ENCODE measurements at places on chromosomes 4 and X.

DNA sequence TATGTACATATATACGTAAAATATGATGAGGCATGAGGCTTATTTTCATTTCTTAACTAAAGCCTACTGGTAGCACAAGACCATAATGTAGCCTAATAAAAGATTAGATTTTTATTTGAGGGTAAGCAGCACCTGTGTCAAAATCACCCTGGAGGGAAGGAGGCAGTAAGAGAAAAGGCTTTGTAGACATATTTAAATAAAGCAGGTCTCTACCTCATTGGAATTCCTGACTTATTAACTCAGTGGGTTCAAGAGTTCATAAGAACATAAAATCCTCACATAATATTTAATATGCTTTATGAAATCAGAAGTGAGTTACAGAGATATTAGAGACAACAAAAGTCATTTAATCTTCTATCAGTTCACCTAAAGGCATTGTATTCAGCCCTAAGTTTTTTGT lies 261.6 kb upstream of the ANKRD50 start:
- DNase-seq = no peak

GRCh38 chr4:126124818-126125217 lies 810.1 kb downstream of the FAT4 start:
- DNase-seq = no peak

- DNase-seq = no peak
Measured at GRCh38 chr4:14862891-14863290, 139.4 kb upstream of the CPEB2 start.

- no peak for DNase-seq
Measured at GRCh38 chrX:111098874-111099273, 2.9 kb downstream of the PAK3 start.

DNA sequence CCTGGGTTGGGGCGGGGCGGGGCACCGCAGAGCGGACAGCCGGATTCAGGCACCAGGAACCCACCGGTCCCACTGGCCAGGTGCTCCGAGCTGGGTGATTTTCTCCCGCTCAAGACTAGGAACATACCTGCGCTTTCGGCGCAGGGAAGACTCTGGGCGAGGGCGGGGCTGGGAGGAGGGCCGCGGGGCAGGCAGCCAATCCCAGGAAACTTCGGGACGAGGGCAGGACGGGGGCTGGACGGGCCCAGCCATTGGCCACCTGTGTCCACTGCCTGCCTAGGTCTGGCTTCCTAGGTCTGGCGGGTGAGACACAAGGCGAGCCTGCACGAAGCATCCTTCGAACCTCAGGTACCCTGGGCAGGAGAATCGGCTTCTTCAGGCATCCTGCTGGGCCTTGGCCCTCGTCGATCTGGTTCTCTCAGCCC lies 274 bp upstream of the ERVMER34-1 start:
- no peak for DNase-seq

- no peak for DNase-seq
Measured at GRCh38 chr4:93841803-93842345, 13.3 kb downstream of the ATOH1 start.

GRCh38 chr4:108979759-108980158 lies 216.9 kb upstream of the ETNPPL start:
- no peak for DNase-seq

GRCh38 chr4:78956975-78957374 lies 17.7 kb upstream of the PAQR3 start:
- DNase-seq = no peak

DNA sequence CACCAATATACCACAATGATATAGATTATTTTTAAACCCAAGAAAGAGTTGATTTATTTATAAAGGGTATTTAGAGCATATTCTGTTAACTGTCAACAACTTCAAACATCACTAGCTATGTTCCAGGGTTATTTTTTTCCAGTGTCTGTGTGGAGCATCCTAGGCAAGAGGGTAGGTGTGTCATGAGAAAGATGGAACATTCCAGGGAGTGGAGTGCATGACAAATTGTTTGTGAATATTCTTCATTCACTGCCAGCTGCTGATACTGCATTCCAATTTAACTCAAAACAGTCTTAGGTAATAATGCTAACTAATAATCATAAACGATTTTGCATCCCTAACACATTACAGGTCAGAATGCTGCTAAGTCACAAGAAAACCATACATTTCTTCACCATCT lies 148.7 kb upstream of the RASGEF1B start:
- no peak for DNase-seq

DNA sequence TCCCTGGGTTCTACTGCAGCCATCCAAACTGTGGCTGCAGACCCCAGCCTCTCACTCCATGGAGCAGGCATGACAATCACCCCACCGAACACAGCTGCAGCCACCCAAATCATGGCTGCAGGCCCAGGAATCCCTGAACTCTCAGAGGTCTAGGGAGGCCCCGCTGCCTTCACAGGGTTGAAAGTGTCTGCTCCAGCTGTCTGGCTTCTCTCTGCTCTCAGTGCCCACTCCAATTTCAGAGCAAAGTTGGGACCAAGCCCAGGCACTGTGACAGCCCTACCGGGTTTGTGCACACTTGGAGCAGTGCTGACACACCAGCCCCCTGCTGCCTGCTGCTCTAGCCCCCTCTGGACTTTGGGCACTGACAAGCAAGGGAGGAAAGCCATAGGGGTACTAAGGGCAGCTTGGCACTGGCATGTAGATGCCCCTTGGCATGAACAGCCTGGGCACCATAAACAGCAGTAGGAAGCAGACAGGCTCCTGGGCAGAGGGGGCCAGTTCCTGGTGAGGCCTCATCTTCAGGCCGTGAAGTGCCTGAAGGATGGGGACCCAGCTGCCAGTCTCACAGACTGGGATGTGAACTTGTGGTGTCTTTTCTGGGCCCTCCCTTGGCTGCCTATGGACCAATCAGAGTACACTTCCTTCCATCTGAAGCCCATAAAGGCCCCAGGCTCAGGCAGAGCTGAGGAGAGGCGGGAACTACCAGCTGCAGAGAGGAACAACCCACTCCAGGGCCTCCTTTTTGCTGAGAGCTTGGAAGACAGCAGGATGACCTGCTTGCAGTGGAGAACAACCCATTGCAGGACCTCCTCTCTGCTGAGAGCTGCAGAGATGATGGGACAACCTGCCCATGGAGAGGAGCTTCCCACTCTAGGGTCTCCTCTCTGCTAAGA lies 68.8 kb downstream of the TECRL start:
- no peak for DNase-seq

GRCh38 chrX:49701933-49702332 lies 6.1 kb upstream of the PAGE1 start:
- no peak for DNase-seq

DNA sequence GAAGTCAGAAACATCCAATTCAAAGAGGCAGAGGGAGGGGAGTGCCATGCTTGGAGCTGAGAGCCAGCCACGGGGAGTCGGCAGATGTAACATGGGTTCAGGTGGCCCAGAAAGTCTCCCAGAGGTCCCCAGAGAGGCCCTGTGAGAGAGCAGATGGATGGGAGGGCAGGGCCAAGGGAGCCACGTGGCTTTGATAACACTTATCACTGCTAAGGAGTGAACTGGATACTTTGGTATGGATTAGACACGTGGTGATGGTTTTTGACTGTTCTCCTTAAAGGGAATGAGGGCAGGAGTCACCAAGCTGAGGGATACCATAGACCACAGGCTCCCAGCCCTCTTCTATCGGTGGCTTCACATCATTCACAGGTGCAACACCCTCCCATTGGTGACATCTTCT lies 13.7 kb downstream of the CCKAR start:
- DNase-seq = no peak

DNA sequence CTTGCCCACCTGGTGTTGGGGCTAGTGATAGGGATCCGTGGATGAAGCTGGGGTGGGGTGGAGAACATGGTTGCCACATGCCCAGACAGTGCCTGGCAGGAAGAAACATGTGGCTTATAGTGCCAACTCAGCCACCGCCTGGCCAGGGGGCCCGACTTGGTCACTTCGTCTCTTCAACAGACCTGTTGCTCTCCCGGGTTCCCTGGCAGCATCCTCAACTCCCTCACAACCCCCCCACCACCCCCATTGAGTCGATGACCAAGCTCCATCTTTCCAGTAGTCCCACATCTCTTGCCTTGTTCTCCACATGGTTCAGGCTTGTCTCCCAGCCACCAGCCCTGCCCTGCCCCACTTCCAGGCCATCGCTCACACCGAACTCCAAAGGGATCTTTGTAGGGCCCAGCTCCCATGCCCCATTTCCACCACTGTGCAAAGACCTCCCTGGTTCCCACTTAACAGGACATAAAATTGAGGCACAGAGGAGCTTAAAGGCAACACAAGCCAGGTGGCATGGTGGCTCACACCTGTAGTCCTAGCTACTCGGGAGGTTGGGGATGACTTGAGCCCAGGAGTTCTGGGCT lies 7.8 kb downstream of the PNCK start:
- no peak for DNase-seq

- no peak for DNase-seq
Measured at GRCh38 chr4:1711571-1712215, 426 bp downstream of the SLBP start.

DNA sequence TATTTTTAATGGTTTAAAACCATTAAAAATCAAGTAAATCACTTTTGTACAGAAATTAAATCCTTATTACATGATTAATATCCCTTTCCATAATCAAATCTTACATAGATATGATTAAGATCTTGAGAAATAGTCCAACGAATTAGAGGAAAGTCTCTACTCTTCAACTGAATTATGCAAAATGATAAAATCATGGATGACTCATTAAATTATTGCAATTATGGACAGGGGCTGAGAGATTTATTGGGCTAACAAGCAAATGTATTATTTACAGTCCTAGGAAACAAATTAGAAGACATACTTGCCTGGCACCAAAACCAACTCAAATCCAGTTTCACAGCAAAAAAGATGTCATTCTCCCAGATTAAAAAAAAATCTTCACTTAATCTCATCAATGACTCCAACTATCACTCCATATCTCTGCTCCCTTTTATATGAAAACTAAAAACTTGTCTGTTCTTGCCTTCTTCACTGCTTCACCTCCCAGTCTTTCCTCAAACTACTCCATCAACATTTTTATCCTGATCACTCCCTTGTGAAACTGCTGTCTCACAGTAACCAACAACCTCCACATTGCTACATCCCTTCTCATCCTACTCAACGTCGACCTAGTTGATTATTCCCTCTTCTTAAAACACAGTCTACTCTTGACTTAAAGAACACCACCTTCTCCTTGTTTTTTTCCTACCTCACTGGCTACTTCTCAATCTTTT lies 18.4 kb upstream of the DDX60 start:
- no peak for DNase-seq

- peak; percentile 16 for DNase-seq
Measured at GRCh38 chr4:108762559-108763225, at the start of gene ETNPPL. TSS of gene ETNPPL (minus strand) at chr4:108763053. CDS start at chr4:108762898, 155 bp downstream.

- peak; percentile 18 for DNase-seq
Measured at GRCh38 chr4:121307445-121308327, 73.1 kb downstream of the QRFPR start.

DNA sequence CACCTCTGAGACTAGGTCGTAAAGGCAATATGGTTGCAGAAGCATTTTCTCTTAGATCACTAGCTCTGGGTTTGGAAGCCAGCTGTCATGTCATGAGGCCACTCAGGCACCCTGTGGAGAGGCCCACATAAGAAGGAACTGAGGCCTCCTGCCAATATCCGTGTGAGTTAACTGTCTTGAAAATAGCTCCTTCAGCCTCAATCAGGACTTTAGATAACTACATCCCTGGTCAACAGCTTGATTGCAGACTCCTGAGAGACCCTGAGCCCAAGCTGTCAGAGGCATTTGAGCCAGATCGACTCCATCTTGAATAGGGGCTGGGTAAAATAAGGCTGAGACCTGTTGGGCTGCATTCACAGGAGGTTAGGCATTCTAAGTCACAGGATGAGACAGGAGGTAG lies 15.1 kb upstream of the REPS2 start:
- DNase-seq = no peak

- DNase-seq = no peak
Measured at GRCh38 chr4:73617256-73617655, 3.0 kb downstream of the RASSF6 start.

DNA sequence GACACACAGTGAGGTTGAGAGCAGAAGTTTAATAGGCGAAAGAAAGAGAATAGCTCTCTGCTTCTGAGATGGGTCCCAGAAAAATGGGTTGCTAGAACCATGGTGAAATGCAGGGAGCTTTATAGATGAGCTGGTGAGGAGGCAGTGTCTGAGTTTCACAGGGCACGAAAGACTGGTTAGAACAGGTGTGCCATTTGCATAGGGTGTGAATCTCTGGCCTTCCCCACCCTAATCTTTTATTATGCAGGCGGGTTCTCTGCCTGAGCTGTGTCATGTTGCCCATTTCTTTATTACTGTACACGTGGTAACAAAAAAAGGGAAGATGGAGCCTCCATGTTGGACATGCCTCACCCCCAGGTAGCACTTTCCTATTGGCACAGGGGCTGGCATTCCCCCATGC lies 39.1 kb downstream of the FUNDC1 start:
- no peak for DNase-seq

- DNase-seq = no peak
Measured at GRCh38 chrX:44010626-44011025, 37.4 kb upstream of the NDP start.

DNA sequence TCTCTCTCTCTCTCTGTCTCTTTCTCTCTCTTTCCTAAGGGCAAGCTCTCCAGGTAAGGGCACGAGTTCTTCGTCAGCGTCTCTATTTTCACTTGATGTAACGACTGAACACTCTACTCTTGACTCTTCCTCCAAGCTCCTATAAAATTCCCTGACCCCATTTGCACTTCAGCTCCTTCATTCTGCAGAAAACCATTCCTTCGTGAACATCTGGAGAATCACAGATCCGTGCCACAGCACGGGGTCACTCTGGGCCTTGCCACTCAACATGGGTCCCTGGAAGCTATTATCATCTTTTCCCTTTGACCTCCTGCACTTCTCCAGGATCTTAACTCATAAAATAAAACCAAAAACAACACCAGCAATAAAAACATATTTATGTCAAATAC lies 112.0 kb upstream of the LNX1 start:
- no peak for DNase-seq

DNA sequence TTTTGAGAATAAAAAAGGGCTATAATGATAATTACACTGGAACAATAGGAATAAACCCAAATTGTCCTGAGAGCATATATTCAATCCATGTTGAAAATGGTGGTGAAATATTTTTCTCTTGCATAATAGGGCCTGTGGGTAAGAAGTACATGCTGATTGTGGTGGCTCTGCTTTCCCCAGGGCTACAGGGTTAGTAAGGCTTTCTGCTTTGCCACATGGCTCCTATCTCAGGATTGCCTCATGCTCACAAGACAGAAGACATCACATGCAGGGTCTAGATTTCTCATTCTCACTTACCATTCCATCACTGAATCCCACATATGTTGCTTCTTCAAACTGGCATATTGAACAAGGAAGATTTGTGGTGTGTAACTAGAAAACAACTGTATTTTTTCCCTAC lies 12.4 kb upstream of the VEGFC start:
- DNase-seq = no peak

Data from stimulated activated CD4-positive, alpha-beta T cell treated with anti-CD3 and anti-CD28 coated beads, TNF-alpha, amount 100 ng/mL, for 48 hours (primary cell).